Neural crest cell (in vitro differentiated cells): ENCODE measurements at places on chromosomes 1 and 21.

DNA sequence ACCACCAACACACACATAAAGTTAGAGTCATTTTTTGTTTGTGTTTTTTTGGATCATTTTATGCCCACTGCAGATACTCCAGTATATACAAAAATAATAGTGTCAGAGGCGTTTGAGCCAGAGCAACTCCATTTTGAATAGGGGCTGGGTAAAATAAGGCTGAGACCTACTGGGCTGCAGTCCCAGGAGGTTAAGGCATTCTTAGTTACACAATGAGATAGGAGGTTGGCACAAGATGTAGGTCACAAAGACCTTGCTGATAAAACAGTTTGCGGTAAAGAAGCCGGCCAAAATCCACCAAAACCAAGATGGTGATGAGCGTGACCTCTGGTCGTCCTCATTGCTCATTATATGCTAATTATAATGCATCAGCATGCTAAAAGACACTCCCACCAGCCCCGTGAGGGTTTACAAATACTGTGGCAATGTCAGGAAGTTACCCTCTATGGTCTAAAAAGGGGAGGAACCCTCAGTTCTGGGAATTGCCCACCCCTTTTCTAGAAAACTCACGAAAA lies 40.6 kb downstream of the GJA5 start:
- H3K4me1 ChIP-seq = peaks cover 3% of the 10 kb centered on the region
- H3K27ac ChIP-seq = no peak overlapping the region
- no peaks in the 10 kb centered on the region for H3K36me3 ChIP-seq
- peaks cover 3% of the 10 kb centered on the region for H3K27me3 ChIP-seq

DNA sequence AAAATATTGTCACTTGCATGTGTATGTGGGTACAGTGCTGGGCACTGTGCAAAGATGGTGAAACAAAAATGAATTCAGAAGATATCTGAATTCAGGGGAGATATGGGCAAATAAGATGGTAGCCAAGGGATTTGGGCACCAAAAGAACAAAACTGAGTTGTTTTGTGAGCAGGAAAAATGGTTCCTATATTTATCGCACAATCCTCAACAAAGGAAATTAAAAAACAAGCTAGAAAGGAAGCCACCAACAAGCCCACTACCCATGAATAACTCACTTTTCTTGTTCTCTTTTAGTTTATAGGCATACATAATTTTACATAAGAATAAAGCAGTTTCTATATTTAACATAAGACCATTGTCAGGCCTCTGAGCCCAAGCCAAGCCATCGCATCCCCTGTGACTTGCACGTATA lies 40.7 kb upstream of the VASH2 start:
- peaks cover 56% of the 10 kb centered on the region for H3K27me3 ChIP-seq
- H3K4me1 ChIP-seq = peaks cover 4% of the 10 kb centered on the region
- H3K36me3 ChIP-seq = peaks cover 2% of the 10 kb centered on the region
- no peak for DNase-seq

- no peaks in the 10 kb centered on the region for H3K27me3 ChIP-seq
- peak; percentile 44 for DNase-seq
- no peak overlapping the region for H3K27ac ChIP-seq
- H3K4me1 ChIP-seq = peaks cover 20% of the 10 kb centered on the region
- no peaks in the 10 kb centered on the region for H3K36me3 ChIP-seq
These were observed 592 bp downstream of the AGRN start for GRCh38 chr1:1020415-1021009.

DNA sequence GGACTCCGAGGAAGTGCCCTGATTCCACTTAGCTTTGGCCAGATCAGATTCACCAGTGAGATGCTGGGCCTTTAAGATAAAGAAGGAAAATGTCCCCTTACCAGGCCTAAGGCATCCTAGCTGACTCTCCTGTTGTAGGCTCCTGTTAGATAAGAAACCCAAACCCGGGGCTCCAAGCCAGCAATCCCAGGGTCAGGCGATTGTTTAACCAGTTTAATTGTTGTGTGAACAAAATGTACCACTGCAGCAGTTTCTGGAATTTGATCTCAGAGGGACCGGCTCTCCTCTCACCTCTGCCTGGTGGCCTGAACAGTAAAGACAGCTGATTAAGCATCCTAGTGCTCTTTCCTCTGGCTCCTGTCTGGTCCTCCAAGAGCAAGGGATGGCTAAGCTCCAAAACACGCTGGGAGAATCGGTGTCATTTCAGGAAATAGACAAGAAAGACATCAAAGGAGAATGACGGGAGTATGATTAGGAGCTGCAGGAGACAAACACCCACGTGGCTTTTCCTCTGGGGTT lies 9.3 kb upstream of the KLHDC8A start:
- peaks cover 23% of the 10 kb centered on the region for H3K4me1 ChIP-seq
- H3K27ac ChIP-seq = no peak overlapping the region
- H3K36me3 ChIP-seq = no peaks in the 10 kb centered on the region
- H3K4me3 ChIP-seq = no peak overlapping the region

- H3K27me3 ChIP-seq = no peaks in the 10 kb centered on the region
- no peaks in the 10 kb centered on the region for H3K36me3 ChIP-seq
- no peaks in the 10 kb centered on the region for H3K4me1 ChIP-seq
These were observed 3.3 kb downstream of the GCSAML start for GRCh38 chr1:247552231-247552630.

DNA sequence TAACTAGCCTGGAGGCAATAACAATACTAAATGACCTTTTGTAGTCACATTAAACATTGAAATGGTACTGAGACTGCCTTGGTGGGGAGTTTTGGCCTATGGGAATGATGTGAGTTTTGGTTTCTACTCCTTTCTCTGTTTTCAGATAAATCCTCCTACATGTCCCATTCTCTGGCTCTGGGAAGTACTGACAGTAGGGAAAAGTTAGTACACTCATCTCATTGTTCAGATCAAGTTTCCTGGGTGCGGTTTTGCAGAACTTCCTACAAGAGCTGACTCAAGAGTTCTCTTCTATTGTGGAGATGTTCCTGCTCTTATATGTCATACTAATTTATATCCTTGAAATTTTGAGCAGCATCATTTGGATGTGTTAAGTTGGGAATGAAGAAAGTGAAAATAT lies 74.2 kb upstream of the MACF1 start:
- no peaks in the 10 kb centered on the region for H3K27me3 ChIP-seq
- no peak overlapping the region for H3K4me3 ChIP-seq
- no peak overlapping the region for H3K27ac ChIP-seq
- peaks cover 2% of the 10 kb centered on the region for H3K36me3 ChIP-seq
- H3K4me1 ChIP-seq = peaks cover 54% of the 10 kb centered on the region

GRCh38 chr1:162471290-162471853 lies 26.2 kb upstream of the UHMK1 start:
- no peaks in the 10 kb centered on the region for H3K4me1 ChIP-seq
- H3K27ac ChIP-seq = no peak overlapping the region
- DNase-seq = no peak
- no peak overlapping the region for H3K4me3 ChIP-seq
